CD8-positive, alpha-beta memory T cell (primary cell): ENCODE measurements at places on chromosomes 3 and 15.
A peak's percentile ranks its signal among the peaks of the same experiment; 100 is the strongest.

GRCh38 chr15:22968366-22968765, 11.8 kb downstream of the CYFIP1 start:
- DNase-seq, result no peak
- H3K27me3 ChIP-seq, result no peaks in the 10 kb centered on the region
- no peak overlapping the region for H3K4me3 ChIP-seq
- no peaks in the 10 kb centered on the region for H3K36me3 ChIP-seq
- H3K27ac ChIP-seq, result no peak overlapping the region

DNA sequence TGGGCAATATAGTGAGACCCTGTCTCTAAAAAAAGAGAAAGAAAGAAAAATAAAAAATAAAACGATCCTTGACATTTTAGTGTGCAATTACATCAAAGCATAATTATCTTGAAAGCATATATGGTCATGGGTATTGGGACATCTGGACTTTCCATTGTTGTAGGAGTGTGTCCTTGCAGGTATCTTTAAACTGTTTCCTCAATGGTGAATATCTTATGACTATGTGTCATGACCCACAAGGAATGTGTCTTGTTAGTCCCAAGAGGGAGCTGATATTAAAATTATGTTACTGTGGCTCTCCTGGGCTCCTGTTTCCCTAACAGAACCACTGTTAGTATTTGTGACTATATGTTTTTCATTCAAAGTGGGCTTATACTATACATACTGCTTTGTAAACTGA, 26.6 kb downstream of the EIF1B start:
- no peaks in the 10 kb centered on the region for H3K27me3 ChIP-seq
- no peaks in the 10 kb centered on the region for H3K4me1 ChIP-seq
- H3K27ac ChIP-seq, result no peak overlapping the region

- no peaks in the 10 kb centered on the region for H3K4me1 ChIP-seq
- DNase-seq, result no peak
- no peaks in the 10 kb centered on the region for H3K27me3 ChIP-seq
- no peak overlapping the region for H3K4me3 ChIP-seq
- no peak overlapping the region for H3K27ac ChIP-seq
Observed at GRCh38 chr3:16587047-16587680, 18.1 kb downstream of the DAZL start.

GRCh38 chr15:63877713-63878271, 44.0 kb upstream of the HERC1 start:
- H3K27me3 ChIP-seq, result no peaks in the 10 kb centered on the region
- no peaks in the 10 kb centered on the region for H3K4me1 ChIP-seq
- no peak overlapping the region for H3K4me3 ChIP-seq
- no peak overlapping the region for H3K27ac ChIP-seq
- no peak for DNase-seq

DNA sequence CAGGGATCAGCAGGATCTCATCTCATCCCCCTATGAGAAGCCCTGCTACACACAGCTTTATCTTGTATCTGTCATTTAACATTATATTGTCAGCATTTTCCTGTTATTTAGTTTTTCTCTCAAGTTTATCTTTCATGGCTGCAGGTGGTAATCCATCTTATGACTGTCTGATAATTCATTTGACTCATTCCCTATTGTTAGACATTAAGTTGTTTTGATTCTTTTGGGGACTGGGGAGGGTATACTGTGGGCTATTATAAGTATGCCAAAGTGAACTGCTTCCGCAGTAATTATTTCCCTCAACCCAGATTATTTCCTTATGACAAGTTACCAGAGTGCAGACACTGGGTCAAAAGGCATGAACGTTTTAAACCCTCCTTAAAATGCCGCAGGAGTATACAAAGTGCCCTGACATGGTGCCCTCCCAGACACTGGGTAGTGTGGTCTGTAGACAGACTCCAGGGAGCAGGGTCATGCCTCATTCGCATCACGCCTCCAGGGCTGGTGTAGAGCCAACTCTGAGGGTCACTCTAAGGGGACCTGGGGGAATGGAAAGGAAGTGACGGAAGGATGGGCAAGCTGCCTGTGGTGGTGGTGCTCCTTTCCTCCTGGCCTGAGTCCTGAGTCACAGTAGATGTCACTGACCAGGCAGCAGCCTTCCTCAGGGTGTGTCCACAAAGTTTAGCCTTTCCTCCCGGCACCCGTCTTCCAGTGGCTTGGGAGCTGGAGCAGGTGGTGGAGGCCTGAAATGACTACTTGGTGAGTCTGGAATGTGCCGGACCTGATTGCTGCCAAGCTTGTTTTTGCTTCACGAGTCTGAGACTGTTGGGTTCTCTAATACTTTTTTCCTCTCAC, 11.6 kb downstream of the GPR160 start:
- H3K27ac ChIP-seq, result no peak overlapping the region
- H3K36me3 ChIP-seq, result no peaks in the 10 kb centered on the region
- DNase-seq, result no peak
- no peak overlapping the region for H3K4me3 ChIP-seq

- DNase-seq, result no peak
- H3K27ac ChIP-seq, result no peak overlapping the region
- H3K4me1 ChIP-seq, result peaks cover 5% of the 10 kb centered on the region
- no peak overlapping the region for H3K4me3 ChIP-seq
- no peaks in the 10 kb centered on the region for H3K27me3 ChIP-seq
Observed at GRCh38 chr3:122103821-122104514, 48.8 kb downstream of the CD86 start.

- no peaks in the 10 kb centered on the region for H3K36me3 ChIP-seq
- no peak overlapping the region for H3K4me3 ChIP-seq
- H3K4me1 ChIP-seq, result no peaks in the 10 kb centered on the region
- H3K27me3 ChIP-seq, result peaks cover 4% of the 10 kb centered on the region
- DNase-seq, result no peak
Observed at GRCh38 chr15:93360976-93361375, 272.0 kb upstream of the RGMA start.

DNA sequence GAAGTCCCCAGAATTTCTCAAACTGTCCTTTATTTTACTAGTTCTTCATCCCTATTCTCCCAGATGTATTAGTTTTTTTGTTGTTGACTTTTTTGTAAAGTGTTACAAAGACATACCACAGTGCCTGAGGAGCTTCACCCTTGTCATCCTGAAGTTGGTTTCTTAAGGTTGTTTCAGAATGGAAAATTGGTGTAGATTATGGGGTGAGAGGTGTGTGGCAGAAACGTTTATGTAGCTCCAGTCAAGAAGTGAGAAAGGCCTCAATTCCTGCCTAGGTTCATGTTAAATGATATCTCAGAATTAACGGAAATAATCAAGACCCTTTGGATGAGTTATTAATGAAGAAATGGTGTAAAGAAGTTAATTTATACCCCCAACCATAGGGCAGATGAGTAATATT, 6.8 kb downstream of the EDEM1 start:
- peaks cover 85% of the 10 kb centered on the region for H3K4me1 ChIP-seq
- H3K4me3 ChIP-seq, result no peak overlapping the region
- H3K27me3 ChIP-seq, result no peaks in the 10 kb centered on the region
- no peak for DNase-seq
- peak overlapping the region; percentile 11 for H3K27ac ChIP-seq
